ENCODE measurements at places on chromosomes 13 and 19.

DNA sequence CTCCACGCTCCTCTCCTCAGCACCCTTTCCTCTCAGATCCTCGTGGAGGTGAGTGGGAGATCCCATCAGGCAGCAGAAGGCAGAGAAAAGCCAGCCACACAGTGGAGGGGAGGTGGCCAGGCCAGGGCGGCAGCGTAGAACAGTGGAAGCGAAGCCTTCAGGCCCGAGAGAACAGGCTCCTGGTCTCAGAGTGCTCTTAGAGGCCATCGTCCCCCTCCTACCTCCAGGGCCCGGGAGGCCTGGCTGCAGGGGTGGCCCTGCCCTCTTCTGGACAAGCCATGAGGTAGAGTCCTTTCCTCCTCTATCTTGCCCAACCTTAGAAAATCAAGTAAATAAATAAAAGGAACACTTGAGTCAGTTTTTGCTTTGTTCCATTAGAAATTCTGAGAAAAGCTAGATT, 202.0 kb downstream of the KATNAL1 start:
- DNase-seq: no peak

DNA sequence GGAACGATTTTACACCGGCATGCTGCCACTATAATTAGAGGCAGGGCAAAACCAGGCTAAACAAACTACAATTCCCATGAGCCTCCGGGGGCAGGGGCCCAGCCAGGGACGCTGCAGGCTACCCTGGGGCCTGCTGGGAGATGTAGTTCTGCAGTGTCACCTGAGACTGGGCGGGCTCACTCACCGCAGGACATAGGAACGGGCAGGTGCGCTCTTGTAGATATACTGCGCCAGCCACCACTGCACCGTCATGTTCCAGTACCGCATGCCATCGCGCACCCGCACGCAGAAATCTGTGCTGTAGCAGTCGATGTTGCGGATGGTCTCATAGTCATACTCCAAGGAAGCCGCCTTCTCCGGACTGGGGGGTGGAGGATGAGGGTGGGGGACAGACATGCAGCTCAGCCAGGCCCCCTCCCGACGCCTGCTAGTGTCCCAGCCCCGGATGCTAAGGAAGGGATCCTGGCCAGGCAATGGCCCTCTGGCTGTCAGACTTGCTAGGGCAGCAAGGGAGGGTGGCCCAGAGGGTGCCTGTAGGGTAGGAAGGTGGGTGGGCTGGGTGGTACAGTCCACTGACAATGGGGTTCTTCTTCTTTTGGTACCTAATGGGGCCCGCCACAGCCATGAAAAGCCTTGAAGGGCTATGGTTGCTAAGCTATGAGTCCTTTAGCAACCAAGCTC, 5.8 kb upstream of the TMC4 start:
- no peak for DNase-seq

DNA sequence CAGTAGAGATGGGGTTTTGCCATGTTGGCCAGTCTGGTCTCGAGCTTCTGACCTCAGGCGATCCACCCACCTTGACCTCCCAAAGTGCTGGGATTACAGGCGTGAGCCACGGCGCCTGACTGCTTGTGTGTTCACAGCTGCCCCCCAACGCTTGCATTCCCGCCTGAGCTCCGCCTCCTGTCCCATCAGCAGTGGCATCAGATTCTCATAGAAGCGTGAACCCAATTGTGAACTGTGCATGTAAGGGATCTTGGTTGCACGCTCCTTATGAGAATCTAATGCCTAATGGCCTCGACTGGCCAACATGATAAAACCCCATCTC, 75.9 kb downstream of the GADD45B start:
- DNase-seq: no peak

DNA sequence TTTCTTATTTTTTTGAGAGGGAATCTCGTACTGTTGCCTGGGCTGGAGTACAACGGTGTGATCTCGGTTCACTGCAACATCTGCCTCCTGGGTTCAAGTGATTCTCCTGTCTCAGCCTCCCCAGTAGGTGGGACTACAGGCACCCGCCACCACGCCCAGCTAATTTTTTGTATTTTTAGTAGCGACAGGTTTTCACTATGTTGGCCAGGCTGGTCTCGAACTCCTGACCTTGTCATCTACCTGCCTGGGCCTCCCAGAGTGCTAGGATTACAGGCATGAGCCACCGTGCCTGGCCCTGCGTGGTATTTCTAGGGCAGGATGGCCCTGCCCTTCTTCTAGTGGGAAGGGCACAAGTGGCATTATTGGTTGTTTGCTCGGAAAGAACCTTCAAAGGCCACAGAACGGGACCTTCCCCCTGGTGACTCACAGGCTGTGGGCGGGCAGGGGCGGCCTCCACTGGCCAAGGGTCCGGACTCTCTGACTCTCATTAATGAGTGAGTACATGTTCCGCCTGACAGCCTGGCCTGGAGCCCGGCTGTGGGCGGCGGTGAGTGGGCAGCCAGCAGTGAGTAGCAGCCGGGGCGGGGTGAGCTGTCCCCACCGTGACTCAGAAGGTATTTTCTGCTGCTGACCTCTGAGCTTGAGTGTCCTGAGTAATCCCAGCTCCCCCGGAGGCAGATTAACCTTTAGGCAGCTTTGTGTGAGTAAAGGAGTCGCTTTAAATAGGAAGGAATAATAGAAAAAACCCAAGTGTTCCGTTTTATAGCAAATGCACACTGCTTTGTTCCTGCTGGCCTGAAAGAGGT, 5.1 kb downstream of the DOT1L start:
- peak; percentile 99 for DNase-seq

- no peak for DNase-seq
These were observed 809 bp downstream of the MYO1F start for GRCh38 chr19:8576273-8576993.

DNA sequence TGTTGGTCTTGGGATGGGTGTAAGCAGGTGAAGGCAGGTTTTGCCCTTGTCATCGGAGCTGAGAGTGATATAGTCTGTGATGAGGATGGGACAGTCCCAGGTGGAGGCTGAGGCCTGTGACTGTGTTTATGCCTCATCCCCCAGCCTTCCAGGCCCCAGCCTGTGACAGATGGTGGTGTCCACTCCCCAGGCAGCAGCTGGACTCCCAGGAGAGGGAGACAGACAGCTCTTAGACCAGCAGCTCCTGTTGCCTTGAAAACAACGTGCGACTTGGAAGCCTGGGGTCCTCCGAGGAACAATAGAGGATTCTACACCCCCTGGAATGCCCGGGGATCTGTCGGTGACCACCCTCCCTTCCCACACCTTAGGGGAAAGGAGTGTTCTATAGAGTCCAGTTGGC, 63.8 kb downstream of the CHST8 start:
- DNase-seq: no peak

All from EH (cell line).